ENCODE measurements at places on chromosomes 6 and 20.

DNA sequence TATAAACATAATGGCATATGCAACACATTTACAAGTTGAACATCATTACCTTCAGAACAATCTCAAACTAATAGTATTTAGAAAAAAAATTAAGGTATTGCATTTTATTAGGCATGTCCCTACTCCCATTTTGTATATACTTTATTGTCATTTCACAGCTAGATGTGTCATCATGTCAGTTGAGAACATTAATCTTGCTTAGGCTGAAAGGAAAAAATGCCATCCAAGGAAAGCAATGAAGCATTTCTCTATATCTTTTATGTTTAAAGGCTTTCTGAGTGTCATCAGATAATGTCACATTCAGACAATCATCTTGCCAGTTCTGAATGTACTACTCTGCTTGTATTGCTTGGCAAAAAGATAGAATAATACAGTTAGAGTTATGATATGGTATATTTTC, 228.8 kb upstream of the THEMIS start:
- no peak for DNase-seq

DNA sequence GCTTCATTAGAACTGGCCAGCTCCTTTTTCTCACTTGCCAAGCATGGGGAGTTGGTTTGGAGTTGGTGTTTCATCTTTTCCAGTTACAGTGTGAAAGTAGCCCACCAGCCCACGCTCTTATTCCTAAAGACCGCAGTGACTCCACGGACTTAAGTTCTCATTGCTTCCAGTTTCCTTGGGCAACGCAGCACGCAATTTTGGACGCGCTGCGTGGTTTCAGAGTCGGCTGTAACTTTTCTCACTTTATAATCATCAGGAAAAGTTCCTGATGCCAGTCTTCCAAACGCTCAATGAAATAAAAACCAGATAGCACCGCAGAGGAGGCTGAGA, 381 bp upstream of the PEX7 start:
- DNase-seq: peak; percentile 51

DNA sequence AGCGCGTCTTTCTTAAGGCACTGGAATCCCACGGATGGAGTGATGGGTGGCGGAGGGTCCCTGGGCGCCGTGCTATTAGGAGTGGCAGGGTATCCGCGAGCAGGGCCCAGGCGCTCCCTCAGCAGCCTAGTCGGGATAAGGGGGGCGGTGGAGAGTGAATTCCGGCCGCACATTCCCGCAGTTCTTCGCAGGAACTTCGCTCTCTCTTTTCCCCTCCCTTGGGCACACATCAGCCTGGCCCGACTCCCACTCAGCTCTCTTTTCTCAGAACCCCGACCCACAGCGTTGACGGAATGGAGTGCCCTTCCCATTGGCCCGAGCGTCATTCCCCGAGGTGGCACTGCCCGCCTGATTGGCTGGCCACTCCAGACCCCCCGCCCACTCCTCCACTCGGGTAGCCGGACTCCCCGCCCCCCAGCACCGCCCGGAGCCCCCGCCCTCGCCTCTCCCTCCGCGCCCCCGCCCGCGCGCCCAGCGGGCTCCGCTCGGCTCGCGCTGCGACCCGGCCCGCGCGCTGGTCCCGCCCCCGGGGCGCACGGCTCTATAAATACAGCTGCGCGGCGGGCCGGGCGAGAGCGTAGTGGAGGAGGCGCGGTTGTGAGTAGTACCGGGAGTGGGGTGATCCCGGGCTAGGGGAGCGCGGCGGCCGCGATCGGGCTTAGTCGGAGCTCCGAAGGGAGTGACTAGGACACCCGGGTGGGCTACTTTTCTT, at the start of gene ID4:
Gene ID4 (plus strand): TSS at position 572 of the 712 bp plus-strand sequence. CDS start 385 bp downstream, outside the sequence.
- DNase-seq: peak; percentile 69

- peak; percentile 59 for DNase-seq
Measured at GRCh38 chr20:40741507-40742106, 52.6 kb upstream of the MAFB start.

DNA sequence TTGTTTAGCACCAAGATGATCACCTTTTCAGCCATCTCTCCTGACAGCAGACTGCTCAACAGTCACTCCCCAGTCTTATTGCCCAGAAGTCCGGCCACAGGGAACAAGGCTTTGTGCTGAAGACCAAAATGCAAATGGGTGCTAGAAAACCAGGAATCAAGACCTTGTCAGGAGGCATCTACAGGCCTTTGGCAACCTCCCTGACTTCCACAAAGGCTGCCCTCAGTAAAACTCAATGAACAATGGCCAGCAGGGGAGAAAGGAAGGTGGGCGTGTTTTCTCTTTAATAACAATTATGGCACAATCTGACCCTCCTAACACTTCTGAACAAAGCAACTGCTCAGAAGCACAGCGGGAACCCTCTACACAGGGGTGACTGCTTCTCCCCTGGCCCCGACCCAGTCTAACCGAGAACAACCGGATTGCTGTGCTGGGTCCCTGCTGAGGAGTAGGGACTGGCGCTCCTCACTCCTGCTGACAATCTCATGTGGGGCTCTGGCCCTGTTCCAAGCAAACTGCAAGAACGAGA, 41.6 kb downstream of the PLCG1 start:
- peak; percentile 45 for DNase-seq

- DNase-seq: peak; percentile 61
Measured at GRCh38 chr20:13412806-13413445, 191.9 kb downstream of the ISM1 start.

DNA sequence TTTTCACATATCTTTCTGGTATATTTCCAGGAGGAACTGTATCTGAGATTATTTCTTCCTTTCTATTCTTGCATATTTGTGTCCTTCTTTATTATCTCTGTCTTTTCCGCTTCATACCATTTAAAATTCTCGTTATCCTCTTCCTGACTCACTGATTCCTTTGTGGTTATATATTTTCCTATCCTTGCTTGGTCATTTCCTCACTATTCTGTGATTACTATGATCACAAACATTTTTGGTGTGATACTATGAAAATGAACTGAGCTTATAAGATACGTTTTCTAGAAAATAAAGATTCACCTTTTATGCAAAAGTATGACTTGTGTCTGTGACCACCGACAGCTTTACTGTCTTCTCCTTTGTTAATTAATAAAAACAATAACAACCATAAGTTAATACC, 26.5 kb upstream of the MYCT1 start:
- DNase-seq: no peak

DNA sequence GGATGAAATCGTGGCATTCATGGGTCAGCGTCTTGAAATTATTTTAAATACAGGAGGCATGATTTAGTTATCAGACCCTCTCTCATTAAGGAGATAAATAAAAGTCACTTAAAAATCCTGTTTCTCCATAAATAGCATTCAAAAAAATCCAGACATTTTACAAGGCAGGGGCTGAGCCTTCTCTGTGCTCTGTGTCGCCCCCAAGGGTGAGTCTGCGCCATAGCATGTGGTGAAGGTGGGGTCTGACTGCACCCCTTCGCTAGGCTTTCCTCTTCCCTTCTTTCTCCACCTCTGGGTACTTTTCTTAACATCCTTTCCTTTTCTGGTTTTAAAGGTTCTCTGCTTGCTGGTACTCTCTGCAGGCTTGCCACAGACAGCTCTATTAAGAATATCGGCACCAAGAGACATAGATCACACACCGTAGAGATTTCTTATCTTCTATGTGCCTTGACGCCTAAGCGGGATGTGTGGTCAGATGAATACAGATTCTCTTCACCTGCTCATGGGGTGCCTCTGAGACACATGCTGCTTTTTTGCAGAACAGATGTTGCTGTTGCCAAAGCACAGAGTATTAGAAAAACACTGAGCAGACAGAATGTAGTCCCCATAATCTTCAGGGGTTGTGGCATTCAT, 20.1 kb upstream of the FAM209A start:
- DNase-seq: no peak

DNA sequence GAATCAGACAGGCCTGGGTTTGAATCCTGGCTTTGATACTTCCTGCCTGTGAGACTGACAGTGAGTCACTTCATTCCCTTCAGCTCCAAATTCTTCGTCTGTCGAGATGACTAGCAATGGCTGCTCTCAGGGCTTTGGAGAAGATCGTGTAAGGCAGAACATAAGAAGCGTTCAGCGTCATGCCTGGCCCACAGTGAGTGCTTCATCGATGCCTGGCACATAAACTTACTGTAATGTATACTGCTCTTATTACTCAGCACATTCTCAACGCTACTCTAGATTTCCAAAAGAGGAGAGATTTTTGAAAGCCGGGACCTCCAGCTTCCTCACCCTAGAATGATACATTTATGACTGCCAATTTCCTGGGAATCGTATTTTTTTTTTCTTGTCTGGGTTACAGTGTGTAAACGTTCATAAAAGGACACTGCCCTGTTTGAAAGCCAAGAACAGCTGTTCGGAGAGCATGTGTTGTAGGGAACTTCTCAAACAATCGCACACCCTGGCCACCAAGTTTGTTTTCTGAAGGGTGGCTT, 16.2 kb upstream of the BCAS1 start:
- no peak for DNase-seq

GRCh38 chr20:49671433-49671832, 42.2 kb downstream of the B4GALT5 start:
- no peak for DNase-seq

- no peak for DNase-seq
Measured at GRCh38 chr6:11200356-11200755, 32.1 kb downstream of the NEDD9 start.

- DNase-seq: no peak
Measured at GRCh38 chr20:48816282-48817205, 11.3 kb downstream of the PREX1 start.

DNA sequence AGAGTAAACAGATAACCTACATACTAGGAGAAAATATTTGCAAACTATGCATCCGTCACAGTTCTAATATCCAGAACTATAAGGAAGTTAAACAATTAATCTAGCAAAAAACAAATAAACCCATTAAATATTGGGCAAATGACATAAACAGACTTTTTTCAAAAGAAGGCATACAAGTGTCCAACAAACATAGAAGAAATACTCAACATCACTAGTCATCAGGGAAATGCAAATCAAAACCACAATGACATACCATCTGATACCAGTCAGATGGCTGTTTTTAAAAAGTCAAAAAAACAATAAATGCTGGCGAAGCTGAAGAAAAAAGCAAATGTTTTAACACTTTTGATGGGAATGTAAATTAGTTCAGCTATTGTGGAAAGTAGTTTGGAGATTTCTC, 1117.7 kb upstream of the MAP3K7 start:
- no peak for DNase-seq

DNA sequence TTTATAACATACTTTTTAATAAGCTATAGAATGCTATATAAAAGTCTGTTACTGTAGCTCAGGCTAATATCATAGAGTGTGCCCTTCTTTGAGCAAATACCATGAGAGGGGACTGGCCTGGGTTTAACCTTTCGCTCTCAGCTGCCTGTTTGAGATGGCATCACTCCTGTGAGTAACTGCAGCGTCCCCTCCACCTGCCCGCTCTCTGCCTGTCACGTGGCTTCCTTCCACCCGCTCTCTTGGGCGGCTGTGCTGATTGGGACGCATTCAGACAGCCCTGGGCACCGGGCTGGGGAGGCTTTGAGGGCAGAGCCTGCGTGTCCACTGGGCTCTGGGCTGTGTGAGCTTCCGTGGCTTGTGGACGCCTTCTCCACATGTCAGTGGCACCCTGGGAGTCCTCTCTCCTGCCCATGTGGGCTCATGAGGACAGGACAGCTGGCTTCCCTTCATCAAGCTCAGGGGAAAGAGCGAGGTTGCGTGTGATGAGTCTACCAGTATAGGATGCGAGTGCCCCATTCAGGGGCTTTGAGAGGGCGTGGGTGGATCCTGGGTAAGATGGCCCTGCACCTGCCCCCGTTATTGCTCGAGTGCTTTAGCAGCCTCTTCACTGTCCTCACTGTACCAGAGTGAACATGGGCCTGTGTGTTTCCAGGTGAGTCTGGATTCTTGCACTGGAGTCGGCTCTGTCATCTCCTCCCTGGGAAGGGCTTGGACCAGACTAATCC, 10.7 kb upstream of the C20orf204 start:
- peak; percentile 91 for DNase-seq

DNA sequence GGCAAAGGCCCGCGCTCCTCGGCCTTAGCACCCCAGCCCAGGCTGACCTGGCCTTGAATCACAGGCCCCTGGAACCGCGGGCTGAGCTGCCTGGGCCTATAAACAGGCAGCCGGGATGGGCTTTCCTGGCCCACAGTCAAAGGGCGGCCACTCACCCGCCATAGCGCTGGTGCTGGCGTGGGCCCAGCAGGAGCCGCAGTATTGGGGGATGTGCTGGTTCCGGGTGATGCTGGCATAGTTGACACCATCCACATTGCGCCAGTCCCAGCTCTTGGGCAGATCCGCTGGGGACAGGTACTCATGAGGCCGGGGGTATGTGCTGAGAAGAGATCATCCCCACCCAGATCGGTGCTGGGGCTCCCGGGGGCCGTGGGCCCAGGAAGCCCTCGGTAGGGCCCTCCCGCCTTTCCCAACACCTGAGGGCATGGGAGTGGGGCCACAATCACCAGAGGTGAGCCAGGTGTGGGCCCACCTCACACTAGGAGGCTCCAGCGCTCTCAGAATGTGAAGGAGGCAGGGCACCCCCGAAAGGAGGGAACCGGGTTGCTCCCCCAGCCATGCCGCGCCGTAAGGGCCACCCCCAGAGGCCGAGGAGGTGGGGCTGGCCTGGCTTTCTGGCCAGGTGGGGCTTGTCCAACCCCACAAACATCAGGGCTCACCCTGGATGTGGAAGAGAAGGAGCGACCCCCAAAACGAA, 739 bp downstream of the CTSZ start:
- DNase-seq: peak; percentile 96

DNA sequence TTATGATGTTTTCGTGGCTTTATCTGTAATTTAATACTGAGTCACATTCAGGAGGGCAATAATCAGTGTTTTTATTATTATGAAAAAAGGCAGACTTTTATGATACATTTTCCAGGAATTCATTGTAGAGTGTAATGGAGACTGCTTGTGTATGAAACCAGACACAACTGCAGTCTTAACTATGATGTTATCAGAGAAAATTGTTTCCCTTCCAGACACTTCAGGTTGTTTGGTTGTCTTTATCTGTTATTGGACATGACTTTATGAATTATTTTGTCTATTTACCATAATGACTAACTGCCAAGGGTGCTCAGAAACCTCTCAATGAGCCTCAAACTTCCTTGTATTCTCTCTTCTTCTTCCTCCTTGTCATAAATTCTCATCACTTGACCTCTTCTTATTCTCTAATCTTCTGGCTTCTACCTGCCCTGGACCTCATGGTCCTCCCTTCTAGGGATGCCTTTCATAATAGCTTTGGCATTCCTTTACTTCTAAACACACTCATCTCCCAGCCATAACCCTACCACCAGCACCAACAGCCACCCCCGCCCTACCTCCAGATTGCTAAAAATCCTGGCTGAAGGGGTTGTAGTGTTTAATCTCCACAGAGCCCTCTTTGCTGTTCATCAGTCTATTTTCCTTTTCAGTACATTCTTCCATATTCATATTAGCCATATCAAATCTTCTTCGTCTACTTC, 492.5 kb downstream of the CDKAL1 start:
- no peak for DNase-seq

DNA sequence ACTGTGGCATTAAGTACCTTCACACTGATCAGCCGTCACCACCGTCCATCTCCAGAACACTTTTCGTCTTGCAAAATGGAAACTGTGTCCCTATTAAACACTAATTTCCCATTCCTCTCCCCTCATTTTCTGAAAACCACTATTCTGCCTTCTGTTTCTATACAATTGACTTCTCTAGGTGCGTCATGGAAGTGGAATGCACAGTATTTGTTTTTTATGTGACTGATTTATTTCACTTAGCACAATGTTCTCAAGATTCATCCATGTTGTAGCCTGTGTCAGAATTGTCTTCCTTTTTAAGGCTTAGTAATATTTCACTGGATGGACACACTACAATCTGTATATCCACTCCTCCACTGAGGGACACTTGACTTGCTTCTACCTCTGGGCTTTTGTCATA, 53.8 kb upstream of the PDE10A start:
- DNase-seq: no peak

- no peak for DNase-seq
Measured at GRCh38 chr6:20331625-20332024, 70.1 kb upstream of the E2F3 start.
